ENCODE measurements at places on chromosomes 1 and 21.

GRCh38 chr1:225137976-225138375, 208.5 kb downstream of the DNAH14 start:
- DNase-seq = no peak

GRCh38 chr1:16608838-16609560, 4.4 kb downstream of the NBPF1 start:
- DNase-seq = no peak

DNA sequence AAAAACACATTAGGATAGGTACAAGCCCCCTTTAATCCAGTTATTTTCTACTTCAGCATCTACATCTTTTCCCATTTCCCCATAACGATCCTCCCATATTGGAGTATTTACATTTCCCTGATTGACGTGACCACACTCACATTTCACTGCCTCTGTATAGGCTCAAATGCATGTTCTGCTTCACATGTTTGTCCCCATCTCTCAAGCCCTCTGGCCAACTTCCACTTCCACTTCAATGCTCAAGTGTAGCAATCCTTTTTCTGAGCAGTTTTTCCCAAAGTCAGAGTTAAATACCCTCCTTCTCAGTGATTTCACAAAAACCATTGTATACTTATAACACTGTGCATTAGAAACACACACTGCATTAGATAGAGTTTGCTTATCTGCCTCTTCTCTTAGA, 61.8 kb upstream of the TTLL7 start:
- no peak for DNase-seq

GRCh38 chr1:52454779-52455178, 50.4 kb downstream of the PRPF38A start:
- no peak for DNase-seq

- no peak for DNase-seq
Observed at GRCh38 chr1:165185161-165185889, 171.2 kb downstream of the LMX1A start.

- DNase-seq = no peak
Observed at GRCh38 chr1:10693152-10693496, 103.3 kb downstream of the CASZ1 start.

DNA sequence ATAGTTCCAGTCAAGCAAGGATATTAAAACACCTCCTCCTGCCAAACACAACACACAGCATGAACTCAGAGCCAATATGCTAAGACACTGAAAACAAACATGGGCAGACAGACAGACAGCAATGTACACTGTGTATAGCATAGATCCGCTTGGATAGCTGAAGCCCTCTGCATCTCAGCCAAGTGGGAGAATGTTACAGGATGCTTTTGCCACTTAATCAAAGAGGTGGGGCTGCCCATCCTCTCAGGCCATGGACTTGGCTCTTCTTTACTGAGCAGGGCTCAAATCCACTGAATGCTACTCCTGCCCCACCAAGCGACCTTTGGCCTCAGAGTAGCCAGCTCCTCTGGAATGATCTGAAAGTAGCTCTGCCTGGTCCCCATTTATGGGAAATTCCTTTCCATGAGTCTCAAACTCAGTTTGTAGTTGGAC, 64.7 kb upstream of the NGF start:
- no peak for DNase-seq

- no peak for DNase-seq
Observed at GRCh38 chr21:37061926-37062592, 10.8 kb downstream of the PIGP start.

DNA sequence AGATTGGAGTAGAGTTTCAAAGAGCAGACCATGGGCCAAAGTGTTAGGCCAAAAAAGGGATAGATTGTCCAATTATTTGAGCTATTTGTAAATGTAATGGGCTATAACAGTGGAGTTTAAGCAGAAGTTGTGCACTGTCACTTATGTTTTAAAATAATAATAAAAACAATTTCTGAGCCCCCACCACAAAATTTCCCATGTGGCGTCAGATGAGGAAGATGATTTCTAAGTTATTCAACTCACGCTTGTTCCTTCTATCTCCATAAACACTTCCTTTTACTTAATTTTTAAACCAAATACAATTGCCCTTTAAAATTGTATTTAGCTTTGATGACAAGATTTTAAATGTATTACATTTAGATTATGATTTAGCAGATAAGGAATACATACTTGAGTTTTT, 330.0 kb downstream of the PTPRC start:
- no peak for DNase-seq

- DNase-seq = no peak
Observed at GRCh38 chr1:41918450-41919043, at the start of gene HIVEP3. TSS of gene HIVEP3 (minus strand) at chr1:41918922.

DNA sequence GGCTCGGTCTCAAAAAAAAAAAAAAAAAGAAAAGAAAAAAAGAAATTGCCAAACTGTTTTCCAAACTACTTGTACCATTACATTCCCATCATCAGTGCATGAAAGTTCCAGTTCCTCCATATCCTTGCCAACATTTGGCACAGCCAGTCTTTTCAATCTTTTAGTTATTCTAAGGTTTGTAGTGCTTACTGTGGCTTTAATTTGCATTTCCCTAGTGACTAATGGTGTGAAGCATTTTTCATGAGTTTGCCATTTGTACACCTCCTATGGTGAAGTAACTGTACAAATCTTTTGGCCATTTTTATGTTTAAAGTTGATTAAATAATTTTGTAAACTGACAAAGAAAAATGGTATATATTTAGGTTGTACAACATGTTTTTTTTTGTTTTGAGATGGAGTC, 70.7 kb downstream of the DEGS1 start:
- no peak for DNase-seq

Measured in AML-193 (cell line).